ENCODE measurements at places on chromosomes 7 and 10.

GRCh38 chr7:116970238-116970910 lies 17.1 kb downstream of the ST7 start:
- no peaks in the 10 kb centered on the region for H3K4me1 ChIP-seq
- peak overlapping the region; percentile 42 for H3K27ac ChIP-seq
- H3K4me3 ChIP-seq = no peak overlapping the region
- no peaks in the 10 kb centered on the region for H3K36me3 ChIP-seq
- H3K27me3 ChIP-seq = peaks cover 17% of the 10 kb centered on the region

DNA sequence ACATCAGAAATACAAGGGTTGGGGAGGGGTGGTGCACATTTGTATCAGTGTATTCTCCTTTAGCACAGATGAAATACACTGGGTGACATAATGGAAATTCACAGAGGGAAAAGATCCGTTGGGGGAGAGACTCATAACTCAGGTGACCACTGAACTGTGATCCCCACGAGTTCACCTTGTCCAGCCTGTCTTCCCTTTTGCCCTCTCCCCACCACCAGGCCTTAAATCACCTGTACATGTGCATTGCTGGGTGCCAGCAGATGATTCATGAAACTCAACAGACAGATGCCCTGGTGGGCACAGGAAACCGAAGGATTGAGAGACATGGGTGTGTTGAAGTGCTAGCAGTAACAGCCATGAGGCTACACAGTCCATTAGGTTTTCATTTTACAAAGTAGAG lies 253.3 kb downstream of the PLXNA4 start:
- peaks cover 15% of the 10 kb centered on the region for H3K4me1 ChIP-seq
- no peak for DNase-seq
- H3K27ac ChIP-seq = no peak overlapping the region
- H3K27me3 ChIP-seq = peaks cover 26% of the 10 kb centered on the region

DNA sequence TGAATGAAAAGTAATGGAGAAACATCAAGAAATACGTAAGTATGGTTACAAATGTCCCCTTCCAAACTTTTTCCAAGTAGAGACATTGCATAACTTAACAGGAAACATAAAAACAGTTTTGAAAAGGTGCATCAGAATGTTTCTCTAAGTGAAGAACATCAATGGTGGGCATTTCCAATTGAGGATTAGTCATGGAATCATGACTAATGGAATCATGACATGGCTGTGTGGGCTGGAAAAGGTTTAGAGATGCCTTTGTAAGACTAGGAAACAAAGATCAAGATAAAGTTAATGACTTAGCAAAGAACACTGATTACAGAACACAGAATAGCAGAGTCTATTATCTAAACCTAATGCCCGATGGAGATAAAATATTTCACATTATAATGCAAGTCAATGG lies 272.0 kb downstream of the HPSE2 start:
- no peaks in the 10 kb centered on the region for H3K36me3 ChIP-seq
- no peak for DNase-seq
- H3K27ac ChIP-seq = no peak overlapping the region
- no peak overlapping the region for H3K4me3 ChIP-seq
- H3K4me1 ChIP-seq = no peaks in the 10 kb centered on the region

DNA sequence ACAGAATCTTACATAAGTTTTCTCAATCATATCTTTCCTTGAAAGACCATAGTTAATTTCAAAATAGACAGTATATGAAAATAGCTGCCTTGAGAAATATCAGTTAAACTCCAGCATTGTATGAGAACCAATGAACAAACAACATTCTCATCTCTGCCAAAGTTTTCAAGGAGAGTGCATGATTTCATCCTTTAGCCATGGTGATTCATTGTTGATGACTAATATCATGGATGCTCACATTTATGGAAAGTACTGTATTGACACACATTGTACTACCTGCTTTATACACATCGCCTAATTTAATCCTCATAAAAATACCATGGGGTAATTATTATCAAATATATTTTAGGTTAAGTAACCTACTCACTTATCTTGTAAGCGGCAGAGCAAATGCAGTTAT lies 250.3 kb downstream of the CNTNAP2 start:
- no peak overlapping the region for H3K27ac ChIP-seq
- H3K36me3 ChIP-seq = no peaks in the 10 kb centered on the region

DNA sequence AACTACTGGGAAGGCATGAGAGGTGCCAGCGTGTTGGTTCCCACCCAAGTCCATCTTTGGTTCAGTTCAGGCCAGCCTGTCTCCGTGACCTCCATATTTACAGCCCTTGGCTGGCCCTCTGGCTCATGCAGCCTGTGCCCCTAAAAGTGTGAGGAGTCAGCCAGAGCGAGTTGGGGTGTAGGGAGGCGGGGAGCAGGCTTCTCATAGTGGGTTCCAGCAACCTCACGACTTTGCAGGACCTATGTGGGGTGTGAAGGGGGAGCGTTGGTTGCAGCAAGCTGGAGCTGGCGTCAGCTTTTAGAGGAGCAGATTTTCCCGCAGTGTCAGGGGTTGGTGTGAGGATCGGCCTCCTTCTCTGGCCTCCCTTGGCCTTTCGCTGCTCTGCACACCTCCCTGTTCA lies 9.8 kb downstream of the TSPAN14 start:
- peak overlapping the region; percentile 67 for H3K27ac ChIP-seq
- peak overlapping the region; percentile 85 for H3K4me3 ChIP-seq
- DNase-seq = no peak
- peaks cover 77% of the 10 kb centered on the region for H3K4me1 ChIP-seq
- no peaks in the 10 kb centered on the region for H3K27me3 ChIP-seq
- no peaks in the 10 kb centered on the region for H3K36me3 ChIP-seq

GRCh38 chr7:37092548-37092947 lies 356.1 kb downstream of the ELMO1 start:
- peaks cover 67% of the 10 kb centered on the region for H3K36me3 ChIP-seq
- no peak overlapping the region for H3K4me3 ChIP-seq
- H3K27me3 ChIP-seq = no peaks in the 10 kb centered on the region
- DNase-seq = no peak

DNA sequence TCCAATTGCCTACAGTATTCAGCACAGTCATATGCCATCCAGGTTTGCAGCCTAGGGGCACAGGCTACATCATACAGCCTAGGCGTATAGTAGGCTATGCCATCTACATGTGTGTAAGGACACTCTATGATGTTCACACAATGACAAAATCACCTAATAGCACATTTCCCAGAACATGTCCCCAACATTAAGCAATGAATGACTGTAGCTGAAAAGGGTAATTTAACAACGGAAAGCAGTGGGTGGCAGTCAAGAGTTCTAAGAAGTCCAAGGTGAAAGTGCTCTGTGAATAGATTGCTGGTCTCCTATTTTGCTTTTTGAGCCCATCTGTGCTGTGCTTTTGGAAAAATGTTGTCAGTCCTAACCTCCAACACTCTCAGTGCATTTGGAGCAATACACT lies 162.6 kb downstream of the KLF6 start:
- H3K27ac ChIP-seq = no peak overlapping the region
- H3K4me1 ChIP-seq = peaks cover 9% of the 10 kb centered on the region
- no peak overlapping the region for H3K4me3 ChIP-seq
- peaks cover 10% of the 10 kb centered on the region for H3K36me3 ChIP-seq
- no peak for DNase-seq

DNA sequence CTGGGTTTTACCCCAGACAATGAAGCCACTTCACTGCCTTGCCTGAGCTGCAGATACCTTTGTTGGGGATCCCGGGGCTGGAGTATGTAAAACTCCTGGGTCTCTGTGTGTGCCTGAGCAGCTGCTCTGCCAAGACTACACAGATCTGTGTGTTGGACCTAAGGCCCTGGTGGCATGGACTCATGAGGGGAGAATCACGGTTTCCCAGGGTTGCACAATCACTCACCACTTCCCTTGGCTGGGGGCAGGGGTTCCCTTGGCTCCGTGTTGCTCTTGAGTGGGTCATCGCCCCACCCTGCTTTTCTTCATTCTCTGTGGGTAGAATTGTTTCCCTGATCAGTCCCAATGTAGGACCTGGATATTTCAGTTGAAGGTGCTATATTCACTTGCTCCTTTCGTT lies 13.9 kb upstream of the TBATA start:
- H3K27me3 ChIP-seq = peaks cover 35% of the 10 kb centered on the region
- H3K27ac ChIP-seq = no peak overlapping the region
- H3K36me3 ChIP-seq = no peaks in the 10 kb centered on the region
- H3K4me3 ChIP-seq = no peak overlapping the region

- no peaks in the 10 kb centered on the region for H3K36me3 ChIP-seq
- no peak overlapping the region for H3K27ac ChIP-seq
- H3K4me3 ChIP-seq = no peak overlapping the region
- DNase-seq = peak; percentile 11
Observed at GRCh38 chr7:3200504-3200903, 100.5 kb upstream of the SDK1 start.

- H3K27me3 ChIP-seq = no peaks in the 10 kb centered on the region
- DNase-seq = no peak
- peaks cover 18% of the 10 kb centered on the region for H3K4me1 ChIP-seq
- no peak overlapping the region for H3K4me3 ChIP-seq
- no peaks in the 10 kb centered on the region for H3K36me3 ChIP-seq
Observed at GRCh38 chr10:124339119-124340032, 79.3 kb downstream of the OAT start.

DNA sequence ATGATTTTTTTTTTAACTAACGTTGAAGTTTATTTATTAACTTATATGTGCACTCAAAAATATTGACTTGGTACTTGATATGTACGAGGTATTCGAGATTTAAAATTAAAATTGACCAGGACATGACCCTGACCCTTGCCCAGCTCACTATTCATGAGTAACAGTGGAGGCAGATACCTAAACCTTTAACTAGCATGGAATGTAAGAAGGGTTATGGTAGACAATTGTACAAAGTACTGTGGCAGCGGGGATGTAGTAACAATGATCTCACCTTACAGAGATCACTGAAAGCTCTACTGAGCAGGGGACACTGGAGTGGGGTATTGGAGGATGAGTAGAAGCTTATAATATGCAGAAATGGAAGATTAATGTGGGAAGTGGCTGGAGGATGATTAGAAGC lies 60.8 kb downstream of the ADRA2A start:
- H3K27ac ChIP-seq = no peak overlapping the region
- H3K4me3 ChIP-seq = no peak overlapping the region
- no peak for DNase-seq
- H3K27me3 ChIP-seq = peaks cover 48% of the 10 kb centered on the region

DNA sequence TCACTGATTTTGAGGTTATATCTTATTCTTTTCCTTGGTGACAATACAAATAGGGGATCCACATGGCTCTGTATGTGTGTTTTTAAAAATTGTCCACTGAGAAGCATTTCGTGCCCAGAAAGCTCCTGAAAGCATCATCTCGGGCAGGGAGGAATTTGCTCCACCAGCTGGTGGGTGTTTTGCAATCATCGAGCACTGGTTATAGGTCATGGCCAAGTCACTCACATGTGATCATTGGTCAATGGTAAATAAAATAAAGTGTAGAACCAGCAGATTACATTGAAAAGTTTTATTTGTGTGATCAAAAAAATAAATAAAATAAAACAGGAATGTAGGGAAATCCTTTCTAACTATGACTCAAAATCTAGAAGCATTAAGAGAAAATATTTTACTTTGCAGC lies 23.0 kb upstream of the SNX13 start:
- H3K27me3 ChIP-seq = peaks cover 7% of the 10 kb centered on the region
- no peaks in the 10 kb centered on the region for H3K4me1 ChIP-seq
- DNase-seq = no peak
- H3K27ac ChIP-seq = no peak overlapping the region
- H3K4me3 ChIP-seq = no peak overlapping the region
- H3K36me3 ChIP-seq = no peaks in the 10 kb centered on the region

DNA sequence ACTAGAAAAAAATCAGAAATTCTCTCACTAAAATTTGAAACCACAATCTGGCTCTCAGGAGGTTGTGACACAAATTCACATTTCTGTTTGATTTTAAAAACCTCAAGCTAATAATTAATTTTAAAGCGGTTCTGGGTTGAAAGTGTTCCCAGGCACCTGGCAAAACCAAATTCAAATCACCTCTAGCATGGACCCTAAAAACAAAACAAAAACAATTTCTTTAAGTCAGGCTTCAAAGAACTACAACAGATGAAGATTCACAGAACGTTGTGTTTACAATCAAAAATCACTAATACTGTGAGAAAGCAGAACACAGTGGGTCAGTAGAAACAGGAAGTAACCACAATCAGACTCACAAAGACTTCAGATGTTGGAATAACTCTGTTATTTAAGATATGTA lies 7.2 kb upstream of the RELN start:
- no peaks in the 10 kb centered on the region for H3K36me3 ChIP-seq
- H3K27me3 ChIP-seq = peaks cover 5% of the 10 kb centered on the region
- no peak overlapping the region for H3K27ac ChIP-seq
- no peak overlapping the region for H3K4me3 ChIP-seq

DNA sequence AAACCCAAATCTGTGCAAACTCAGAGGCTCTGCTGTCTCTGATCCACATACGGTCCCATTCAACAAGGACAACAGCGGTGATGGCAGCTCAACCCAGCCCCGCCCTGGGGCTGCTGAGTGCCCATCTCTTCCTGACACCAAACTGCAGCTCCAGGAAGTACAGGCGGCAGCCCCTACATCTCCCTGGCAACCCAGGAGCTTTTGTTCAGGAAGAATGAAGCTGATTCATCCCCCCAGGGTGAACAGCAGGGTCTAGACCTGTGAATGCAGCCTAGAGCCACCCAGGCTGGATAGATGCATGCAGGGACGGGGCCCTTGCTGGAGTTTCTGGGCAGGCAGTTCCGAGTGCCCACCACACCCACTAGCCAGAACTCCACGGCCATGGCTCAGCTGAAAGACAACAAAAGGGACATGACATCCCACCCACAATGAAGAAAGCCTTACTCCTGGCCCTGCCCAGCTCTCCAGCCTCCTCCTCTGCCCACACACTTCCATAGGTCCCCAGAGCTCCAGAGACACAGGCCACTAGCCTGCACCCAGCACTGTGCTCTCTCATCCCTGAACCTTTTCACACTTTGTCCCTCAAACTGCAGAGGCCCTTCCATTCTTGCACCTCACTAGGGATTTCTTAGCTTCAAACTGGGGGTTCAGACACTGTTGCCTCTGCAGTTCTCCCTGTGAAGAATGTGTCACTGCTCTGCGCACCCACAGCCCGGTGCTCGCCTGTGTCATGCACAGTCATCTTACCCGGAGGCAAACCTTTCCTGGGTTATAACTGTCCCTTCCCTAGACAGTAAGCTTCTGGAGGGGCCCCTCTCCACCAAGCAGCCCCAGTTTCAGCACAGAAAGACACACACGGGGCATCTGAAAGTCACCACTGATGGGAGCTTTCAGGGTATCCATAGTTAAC lies 99.1 kb downstream of the GRID1 start:
- H3K27me3 ChIP-seq = peaks cover 52% of the 10 kb centered on the region
- no peaks in the 10 kb centered on the region for H3K4me1 ChIP-seq
- peaks cover 11% of the 10 kb centered on the region for H3K36me3 ChIP-seq
- H3K4me3 ChIP-seq = no peak overlapping the region

- no peaks in the 10 kb centered on the region for H3K36me3 ChIP-seq
- DNase-seq = no peak
- H3K27ac ChIP-seq = no peak overlapping the region
- H3K4me3 ChIP-seq = no peak overlapping the region
- peaks cover 5% of the 10 kb centered on the region for H3K4me1 ChIP-seq
Observed at GRCh38 chr10:31803606-31804351, 124.9 kb downstream of the ARHGAP12 start.

DNA sequence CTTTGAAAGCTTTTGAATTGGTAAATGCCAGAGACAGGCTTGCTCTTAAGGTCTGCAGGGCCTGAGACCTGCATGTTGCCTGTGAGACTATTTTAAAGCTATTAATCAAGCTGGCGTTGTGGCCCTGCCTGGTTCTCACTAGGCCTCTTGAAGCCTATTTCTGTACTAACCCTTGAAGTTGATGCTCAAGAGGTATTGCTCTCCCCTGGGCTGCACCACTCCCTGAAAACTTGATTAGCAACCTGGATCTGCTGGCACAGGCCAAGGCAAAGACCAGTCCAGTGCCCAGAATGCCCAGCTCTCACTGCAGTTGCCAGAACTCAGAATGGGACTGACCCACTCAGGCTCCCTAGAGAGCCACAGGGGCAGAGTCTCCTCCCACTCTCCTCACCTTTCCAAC lies 220.0 kb upstream of the MEOX2 start:
- H3K4me3 ChIP-seq = no peak overlapping the region
- DNase-seq = no peak
- no peaks in the 10 kb centered on the region for H3K4me1 ChIP-seq
- H3K27ac ChIP-seq = no peak overlapping the region
